ENCODE measurements at places on chromosomes 3 and 15. TPM values are rescaled to one million over a fixed set of nuclear protein-coding genes. Genes with fewer than 3 reads are reported as not detected.

CFAP91 gene
- not detected for polyA plus RNA-seq

ABI3BP gene
- 0.54 TPM for polyA plus RNA-seq

FAM107A gene
- 4.1 TPM for polyA plus RNA-seq

P2RY14 gene
- polyA plus RNA-seq, result 5.5 TPM

SKOR1 gene
- 0.45 TPM for polyA plus RNA-seq

MUC20 gene
- 16.8 TPM for polyA plus RNA-seq

RTP4 gene
- polyA plus RNA-seq, result 7.6 TPM

FGF12 gene
- polyA plus RNA-seq, result 1.1 TPM

NEO1 gene
- polyA plus RNA-seq, result 8.4 TPM

BDH1 gene
- 71.1 TPM for polyA plus RNA-seq

PDZRN3 gene
- polyA plus RNA-seq, result 2.2 TPM

LRRC49 gene
- 0.89 TPM for polyA plus RNA-seq

NR1I2 gene
- 85.7 TPM for polyA plus RNA-seq

DAZL gene
- not detected for polyA plus RNA-seq

LTF gene
- 0.81 TPM for polyA plus RNA-seq

CDHR4 gene
- 0.15 TPM for polyA plus RNA-seq

TRPM1 gene
- polyA plus RNA-seq, result not detected

TM4SF18 gene
- polyA plus RNA-seq, result not detected

GADL1 gene
- not detected for polyA plus RNA-seq

CORO2B gene
- 2.1 TPM for polyA plus RNA-seq

MME gene
- polyA plus RNA-seq, result 142 TPM

FSIP1 gene
- not detected for polyA plus RNA-seq

CCR9 gene
- polyA plus RNA-seq, result 2.7 TPM

LRRK1 gene
- polyA plus RNA-seq, result 5.6 TPM

TMEM207 gene
- polyA plus RNA-seq, result not detected

TUBGCP4 gene
- 3.2 TPM for polyA plus RNA-seq

TIPARP gene
- 18.3 TPM for polyA plus RNA-seq

MEX3B gene
- 3.0 TPM for polyA plus RNA-seq

RTP1 gene
- not detected for polyA plus RNA-seq

MINDY2 gene
- polyA plus RNA-seq, result 3.8 TPM

CDC25A gene
- polyA plus RNA-seq, result 5.3 TPM

SNURF gene
- 17.6 TPM for polyA plus RNA-seq

ASB14 gene
- not detected for polyA plus RNA-seq

CKMT1B gene
- polyA plus RNA-seq, result 162 TPM

FAM43A gene
- 9.8 TPM for polyA plus RNA-seq

ZBBX gene
- not detected for polyA plus RNA-seq

TSEN2 gene
- 4.6 TPM for polyA plus RNA-seq

RPS17 gene
- polyA plus RNA-seq, result 1,800 TPM

CELF6 gene
- 0.89 TPM for polyA plus RNA-seq

CNBP gene
- 320 TPM for polyA plus RNA-seq

ERC2 gene
- 0.73 TPM for polyA plus RNA-seq

WDR72 gene
- polyA plus RNA-seq, result 1.6 TPM

CPOX gene
- polyA plus RNA-seq, result 28.8 TPM

VPS8 gene
- polyA plus RNA-seq, result 9.5 TPM
